Cardiac fibroblast (primary cell): ENCODE measurements at places on chromosomes 6 and 20.

DNA sequence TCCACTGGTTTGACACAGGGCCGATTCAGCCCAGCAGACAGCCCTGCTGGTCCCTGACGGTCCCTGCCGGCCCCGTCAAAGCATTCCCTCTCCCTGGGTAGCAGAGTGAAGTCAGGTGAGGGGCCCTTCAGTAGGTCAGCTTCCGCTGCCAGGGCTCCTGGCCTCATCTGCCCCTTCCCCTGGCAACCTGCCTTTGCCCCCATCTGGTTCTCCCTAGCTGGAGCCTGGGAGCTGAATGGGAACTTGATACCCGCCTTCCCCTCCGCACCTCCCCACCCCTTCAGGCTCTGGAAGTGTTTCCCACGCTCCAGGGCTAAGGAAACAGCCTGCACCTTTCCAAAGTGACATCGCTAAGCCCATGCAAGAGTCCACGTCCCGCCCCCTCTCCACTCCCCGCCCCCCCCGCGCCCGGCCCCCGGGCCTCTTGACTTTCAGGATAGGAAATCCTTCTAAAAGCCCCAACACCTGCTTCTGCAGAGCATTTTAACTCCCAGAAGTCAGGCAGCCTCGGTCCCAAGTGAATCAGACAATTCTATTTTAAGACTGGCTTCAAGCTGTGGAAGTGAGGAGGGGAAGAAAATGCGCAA, 53.3 kb downstream of the ISM1 start:
- no peak for DNase-seq

- peak; percentile 79 for DNase-seq
Measured at GRCh38 chr20:1478566-1478965, 11.9 kb upstream of the NSFL1C start.

GRCh38 chr6:75243333-75244062, at the start of gene COX7A2:
COX7A2 (minus strand) TSS chr6:75243801; CDS start chr6:75243734, 67 bp downstream.
- peak; percentile 99 for DNase-seq

DNA sequence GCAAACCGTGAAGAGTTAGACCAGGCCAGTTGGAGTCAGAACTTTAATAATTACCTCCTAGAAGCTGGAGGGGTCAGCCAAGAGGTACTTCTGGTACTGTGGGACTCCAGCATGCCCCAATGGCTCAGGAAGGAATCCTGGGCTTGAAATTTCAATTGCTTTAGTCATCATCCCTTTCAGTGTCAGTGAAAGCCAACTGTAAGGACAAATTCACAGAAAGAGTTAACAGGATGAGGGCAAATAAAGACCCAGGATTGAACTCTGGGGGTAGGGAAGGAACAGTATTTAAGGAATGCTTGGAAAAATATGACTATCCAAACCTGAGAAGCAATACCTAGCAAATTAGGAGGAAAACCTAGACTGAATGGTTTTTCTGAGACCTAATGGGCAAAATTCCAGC, 735.1 kb upstream of the MARCKS start:
- peak; percentile 89 for DNase-seq

DNA sequence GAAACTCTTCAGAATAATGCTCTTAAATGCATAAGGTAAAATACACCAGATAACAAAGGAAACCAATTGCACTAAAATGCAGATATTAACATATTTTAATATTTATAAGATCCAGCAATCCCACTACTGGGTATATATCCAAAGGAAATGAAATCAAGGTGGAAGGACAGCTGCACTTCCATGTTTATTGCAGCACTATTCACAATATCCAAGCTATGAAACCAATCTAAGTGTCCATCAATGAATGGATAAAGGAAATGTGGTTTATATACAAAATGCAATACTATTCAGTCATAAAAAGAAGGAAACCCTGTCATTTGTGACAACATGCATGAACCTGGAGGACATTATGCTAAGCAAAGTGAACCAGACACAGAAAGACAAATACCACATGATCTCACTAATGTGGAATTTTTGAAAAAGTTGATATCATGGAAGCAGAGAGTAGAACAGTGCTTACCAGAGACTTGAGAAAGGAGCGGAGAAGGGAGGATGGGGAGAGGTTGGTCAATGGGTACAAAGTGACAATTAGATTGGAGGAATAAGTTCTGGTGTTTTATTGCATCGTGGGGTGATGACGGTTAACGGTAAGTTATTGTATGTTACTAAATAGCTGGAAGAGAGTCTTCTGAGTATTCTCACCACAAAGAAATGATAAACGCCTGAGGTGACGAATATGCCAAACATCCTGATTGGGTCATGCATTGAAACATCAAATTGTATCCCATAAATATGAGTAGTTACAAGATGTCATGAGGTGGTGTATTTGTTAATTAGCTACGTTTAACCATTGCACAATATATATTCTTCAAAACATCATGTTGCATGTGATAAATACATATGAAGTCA, 37.9 kb upstream of the RNF24 start:
- DNase-seq: peak; percentile 48

DNA sequence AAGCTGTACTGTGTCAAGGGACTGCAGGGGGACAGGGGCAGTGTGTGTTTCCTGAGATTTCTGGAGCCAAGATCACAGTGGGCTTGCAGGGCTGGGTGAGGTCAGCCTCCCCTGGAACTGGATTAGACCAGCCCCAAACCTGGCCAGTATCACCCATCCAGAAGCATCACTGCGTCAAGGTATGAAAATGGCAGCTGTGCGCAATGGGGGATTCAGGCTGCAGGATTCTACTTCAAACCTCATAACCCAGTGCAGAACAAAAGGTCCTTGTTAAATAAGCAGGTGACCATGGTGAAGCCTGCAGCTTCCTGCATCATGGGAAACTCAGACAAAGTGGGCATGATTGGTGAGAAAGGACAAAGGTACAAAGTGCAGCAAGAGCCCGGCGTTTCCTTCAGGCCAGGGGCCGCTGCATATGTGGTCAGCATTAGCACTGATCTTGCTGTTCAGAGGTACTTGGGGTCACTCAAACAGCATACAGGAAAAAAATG, 33.4 kb downstream of the TRAF3IP2 start:
- no peak for DNase-seq

- DNase-seq: no peak
Measured at GRCh38 chr6:139349464-139350020, 24.9 kb downstream of the CITED2 start.

GRCh38 chr6:20893412-20893811, 359.2 kb downstream of the CDKAL1 start:
- DNase-seq: no peak

- no peak for DNase-seq
Measured at GRCh38 chr6:137792160-137793033, 74.7 kb upstream of the TNFAIP3 start.

- DNase-seq: peak; percentile 33
Measured at GRCh38 chr6:24667378-24667803, 514 bp downstream of the ACOT13 start.

- DNase-seq: no peak
Measured at GRCh38 chr6:120278689-120279396, 929.3 kb upstream of the MAN1A1 start.

GRCh38 chr6:12899046-12899833, 182.7 kb downstream of the PHACTR1 start:
- no peak for DNase-seq

DNA sequence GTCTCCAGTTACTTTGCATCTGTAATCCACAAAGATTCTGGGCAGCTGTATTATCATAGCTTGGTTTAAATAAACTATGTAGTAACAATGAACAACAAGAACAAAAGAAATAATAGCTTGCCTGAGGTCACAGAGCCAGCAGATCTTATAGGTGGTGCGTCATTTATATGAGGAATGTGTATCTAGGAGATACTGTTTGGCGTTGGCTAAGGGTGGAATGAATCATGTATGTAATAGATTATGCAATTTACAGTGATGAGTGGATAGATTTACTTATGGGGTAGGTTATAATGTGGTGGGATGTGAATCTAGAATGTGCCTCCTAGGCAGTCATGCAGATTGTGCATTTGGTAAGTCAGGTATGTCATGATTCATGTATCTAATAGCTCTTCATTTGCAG, 42.8 kb downstream of the HNF4A start:
- DNase-seq: peak; percentile 91

DNA sequence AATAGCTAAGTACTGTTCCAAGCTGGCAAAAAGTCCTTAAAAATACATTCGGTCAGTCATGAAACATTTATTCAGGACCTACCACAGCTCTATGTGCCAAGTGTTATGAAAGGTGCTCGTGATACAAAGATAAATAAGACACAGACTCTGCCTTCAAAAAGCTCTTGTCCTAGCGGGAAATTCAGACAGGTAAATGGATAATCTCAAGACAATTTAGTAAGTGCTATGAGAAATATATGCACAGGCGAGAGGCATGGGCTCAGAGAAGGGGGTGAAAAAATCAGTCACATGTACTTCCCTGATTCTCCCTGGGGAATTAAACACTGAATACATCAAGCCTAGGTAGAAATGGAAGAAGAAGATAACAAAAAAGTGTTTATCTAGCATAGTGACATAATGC, 49.8 kb upstream of the HEY2 start:
- DNase-seq: no peak

DNA sequence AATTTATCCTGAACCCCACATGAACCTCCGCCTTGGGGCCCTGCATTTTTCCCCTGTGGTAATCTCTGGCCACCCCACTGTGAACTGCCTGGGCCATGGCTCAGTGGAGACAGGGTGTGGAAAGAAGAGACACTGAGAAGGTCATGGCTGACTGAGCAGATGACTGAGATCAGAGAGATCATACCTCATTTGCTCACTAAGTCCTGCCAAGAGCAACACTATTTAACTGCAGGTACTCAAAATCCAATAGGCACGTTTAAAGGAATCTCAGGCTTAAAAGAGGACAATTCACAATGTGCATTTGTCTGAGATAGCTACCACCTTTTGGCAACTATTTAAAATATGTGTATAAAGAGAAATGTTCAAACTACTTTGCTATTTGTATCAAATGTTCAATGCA, 305.0 kb downstream of the GMDS start:
- DNase-seq: no peak

DNA sequence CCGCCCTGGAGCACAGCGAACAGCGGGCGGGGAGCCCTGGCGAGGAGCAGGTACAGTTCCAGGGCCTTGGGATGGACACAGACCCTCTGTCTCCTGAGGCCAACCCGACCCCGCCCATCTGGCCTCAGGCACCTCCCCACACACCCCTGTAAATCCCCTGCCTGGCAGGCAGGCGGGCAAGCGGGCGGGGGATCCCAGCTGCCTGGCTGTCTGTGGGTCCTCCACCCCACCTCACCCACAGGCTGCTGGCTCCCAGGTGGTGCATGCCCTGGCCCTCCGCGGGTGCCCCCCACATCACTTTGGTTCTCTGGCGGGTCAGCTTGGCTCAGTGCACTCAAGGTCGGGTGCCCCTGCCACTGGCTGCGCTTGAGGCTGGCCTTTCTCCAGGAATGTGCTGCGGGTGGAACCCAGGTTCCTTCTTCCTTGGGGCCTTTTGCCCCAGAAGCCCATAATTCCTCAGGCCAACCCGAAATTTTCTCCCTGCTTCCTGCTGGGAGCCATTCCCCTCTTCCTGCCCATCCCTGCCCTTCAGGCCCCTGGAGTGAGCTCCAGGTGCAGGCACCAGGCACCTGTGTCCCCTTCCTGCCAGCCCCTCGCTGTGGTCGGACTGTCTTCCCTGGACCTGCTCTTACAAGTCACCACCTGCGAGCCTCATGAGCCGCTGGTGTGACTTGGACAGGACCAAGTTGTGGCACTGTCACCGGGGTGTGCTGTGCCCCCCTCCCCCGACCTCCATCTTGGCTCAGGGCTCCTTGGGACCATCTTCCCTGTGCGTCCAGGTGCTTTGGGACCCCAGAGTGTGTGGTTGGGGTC, 5.3 kb upstream of the TNFRSF6B start:
- no peak for DNase-seq

DNA sequence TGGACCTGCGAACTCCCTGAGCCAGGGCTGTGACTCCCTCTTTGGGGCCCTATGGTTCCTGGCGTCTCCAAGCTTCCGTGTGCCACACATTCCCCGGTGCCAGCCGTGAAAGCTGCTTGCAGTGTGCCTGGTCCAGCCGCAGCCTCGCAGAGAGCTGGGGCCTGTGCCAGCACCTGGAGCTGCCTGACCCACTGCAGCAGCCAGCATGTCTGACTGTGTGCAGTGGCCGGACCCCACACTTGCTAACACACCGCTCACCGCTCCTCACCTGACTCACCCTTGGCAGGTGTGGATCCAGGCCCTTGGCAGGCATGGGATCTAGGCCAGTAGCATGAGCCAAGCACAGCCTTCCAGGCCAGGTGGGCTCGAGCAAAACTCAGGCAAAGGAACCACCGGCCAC, 227.5 kb downstream of the OTOR start:
- no peak for DNase-seq

DNA sequence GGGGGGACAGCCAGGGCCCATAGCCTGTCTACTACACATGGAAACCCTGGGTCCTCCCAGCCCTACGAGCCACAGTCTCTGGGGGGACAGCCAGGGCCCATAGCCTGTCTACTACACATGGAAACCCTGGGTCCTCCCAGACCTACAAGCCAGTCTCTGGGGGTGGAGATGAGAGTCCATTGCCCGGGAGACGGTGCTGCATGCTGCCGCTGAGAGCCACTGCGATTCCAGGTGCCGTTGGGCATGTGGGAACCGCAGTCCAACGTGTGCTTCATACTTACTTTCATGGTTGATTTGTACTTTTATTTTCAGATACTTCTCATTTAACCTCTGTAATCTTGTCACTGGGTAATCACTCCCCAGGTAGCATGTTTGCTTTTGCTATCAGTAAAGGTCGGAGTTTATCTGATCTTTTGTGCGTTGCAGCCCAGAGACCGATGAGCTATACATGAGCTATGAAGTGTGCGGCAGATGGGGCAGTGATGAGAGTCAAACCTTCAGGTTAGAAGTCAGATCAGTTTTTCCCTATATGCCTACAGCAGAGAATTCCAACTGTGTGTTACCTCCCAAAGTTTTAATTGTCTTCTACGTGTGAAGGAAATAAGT, 58.2 kb downstream of the SMOC2 start:
- no peak for DNase-seq

GRCh38 chr20:62165762-62166399, 16.9 kb upstream of the MTG2 start:
- DNase-seq: peak; percentile 51

GRCh38 chr20:44616604-44616964, 34.2 kb downstream of the PKIG start:
- no peak for DNase-seq

- DNase-seq: peak; percentile 94
Measured at GRCh38 chr6:88360203-88360797, 194.2 kb upstream of the CNR1 start.

DNA sequence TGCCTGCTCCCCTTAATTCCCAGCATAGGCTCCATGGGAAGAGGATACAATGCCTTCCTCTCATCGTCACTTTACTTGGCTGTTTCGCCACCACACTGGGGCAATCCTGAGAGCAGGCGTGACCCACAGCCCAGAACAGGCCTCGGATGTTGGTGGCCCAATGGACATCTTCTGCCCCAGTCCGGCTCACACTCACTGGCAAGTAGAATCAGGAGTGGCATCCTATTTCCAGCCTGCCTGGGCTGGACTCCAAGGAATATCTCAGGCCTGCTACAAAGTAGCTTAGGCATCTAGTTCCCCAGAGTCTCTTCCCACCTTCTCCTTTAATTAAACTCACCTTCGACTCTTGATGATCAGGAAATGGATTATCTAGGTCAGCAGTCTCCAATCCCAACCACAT, 110.5 kb downstream of the LRFN2 start:
- DNase-seq: no peak

- no peak for DNase-seq
Measured at GRCh38 chr6:74492587-74492986, 713.3 kb downstream of the COL12A1 start.
